CD4-positive, alpha-beta T cell treated with Interleukin-1 beta for 1 hour (primary cell): ENCODE measurements at places on chromosomes 11 and 22.

DNA sequence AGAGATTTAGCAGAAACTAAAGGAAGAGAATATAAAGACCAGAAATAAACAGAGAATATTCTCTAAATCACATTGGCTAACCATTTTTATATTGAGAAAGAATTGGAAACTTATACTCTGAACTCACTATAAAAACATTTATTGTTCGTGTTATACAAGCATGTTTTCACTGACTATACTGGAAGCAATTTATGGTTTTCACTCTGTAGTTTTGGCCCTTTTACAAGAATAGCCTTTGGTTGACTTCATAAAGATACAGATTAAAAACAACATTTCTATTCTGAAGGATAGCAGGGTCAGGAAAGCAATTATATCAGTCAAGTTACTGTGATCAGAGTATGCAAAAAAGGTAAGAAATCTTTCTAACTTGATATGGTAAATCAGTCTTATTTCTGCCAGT lies 965.7 kb upstream of the FAT3 start:
- no peak for DNase-seq

DNA sequence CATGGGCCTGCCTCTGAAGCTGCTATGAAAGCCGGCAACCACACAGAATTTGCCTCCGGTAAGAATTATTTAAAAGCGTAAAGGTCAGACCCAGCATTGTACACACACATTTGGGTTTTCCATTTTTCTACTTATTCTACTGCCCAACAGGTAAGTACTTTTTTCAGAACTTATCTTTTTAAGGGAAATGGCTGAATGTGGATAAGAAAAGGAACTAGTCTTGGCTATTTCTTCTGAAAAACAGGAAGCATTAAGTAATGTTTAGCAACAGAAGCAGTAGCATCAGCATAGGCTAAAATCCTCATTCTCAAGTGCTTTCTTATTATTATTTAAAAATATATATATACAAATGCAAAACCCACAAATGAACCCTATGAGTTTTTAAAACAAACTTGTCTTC lies 103.1 kb downstream of the MPPED2 start:
- no peak for DNase-seq

DNA sequence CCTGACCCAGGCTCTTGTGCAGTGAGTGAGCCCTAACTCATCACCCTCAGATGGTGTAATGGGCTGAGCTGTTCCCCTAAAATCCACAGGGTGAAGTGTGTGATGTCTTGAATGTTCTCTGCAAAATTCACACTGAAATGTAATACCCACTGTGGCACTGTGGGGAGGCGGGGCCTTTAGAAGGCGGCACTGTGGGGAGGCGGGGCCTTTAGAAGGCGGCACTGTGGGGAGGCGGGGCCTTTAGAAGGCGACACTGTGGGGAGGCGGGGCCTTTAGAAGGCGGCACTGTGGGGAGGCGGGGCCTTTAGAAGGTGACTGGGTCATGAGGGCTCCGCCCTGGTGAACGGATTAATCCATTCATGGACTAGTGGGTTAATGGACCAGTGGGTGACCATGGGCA lies 33.0 kb downstream of the CHID1 start:
- DNase-seq, result no peak

DNA sequence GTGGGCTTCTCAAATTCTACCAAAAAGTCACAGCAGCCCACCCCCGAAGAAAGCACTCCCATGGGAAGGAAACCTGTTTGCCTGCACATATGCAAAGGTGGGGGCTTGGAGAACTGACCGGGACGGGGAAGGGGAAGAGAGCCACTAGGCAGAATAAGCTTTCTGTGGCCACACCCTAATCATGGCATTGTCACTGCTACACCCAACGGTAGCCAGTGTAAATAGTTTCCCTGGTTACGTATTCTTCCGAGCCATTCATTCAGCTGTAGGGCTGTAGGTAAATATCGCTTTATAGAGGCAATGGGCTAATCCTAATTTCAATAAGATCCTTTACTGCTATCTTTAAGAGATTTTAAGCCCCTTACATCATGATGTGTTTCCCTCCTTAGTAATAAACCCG lies 61.7 kb downstream of the PRDM11 start:
- DNase-seq, result no peak

DNA sequence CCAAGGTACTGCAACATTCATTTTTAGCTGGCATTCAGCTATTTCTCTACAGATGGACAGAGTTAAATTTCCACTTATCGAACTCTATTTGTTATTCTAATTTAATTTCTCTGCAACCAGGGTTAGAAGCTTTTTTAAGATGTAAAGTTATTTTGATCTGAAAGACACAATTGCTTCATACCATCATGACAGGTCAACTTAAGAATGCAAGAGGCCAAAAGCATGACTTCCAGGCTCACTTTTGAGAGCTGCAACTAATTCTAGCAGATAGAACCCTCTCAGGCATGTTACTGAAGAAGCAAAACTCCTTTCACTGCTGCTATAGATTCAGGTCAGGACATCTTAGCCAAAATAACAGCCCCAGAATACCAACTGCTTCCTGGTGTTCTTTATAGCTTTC lies 86.5 kb upstream of the GALNT18 start:
- no peak for DNase-seq
